ENCODE measurements at places on chromosomes 11 and 22. TPM values are rescaled to one million over a fixed set of nuclear protein-coding genes. Genes with fewer than 3 reads are reported as not detected.

OR5B21 gene
- total RNA-seq: not detected

GLB1L2 gene
- 5.9 TPM for total RNA-seq

KDM4E gene
- not detected for total RNA-seq

DNA sequence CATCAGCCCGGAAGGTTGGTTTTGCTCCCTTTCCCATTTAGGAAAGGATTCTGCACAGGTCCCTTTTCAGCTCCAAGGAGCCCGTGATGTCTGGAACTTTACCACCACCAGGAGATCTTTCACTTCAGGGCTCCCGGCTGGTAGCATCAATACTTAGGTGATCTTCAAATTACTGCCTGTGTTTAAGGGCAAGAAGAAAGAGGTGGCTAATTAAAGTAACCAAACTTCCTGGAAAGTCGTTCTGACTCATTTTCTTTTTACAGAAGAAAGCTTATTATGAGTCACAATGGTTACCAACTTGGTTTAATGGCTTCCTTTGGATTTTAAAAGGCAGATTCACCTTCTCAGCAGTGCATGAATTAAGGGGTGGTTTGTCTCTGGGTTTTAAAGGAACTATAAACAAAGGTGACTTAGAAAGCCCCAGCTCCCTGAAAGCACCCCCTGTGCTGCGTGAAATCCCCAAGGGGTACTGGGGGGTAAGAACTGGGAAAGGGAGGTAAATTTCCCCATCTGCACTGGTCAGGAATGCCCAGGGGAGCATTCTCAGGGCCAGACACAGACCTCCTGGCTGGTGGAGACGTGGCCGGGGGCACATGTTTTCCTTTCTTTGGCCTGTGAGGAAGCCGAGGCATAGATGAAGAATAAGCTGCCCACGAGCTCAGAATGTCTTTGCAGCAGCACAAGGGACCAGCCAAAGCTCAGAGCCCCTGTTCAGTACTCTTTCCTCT, 8.8 kb downstream of the POU2F3 start:
- no peaks in the 10 kb centered on the region for H3K27me3 ChIP-seq
- no peaks in the 10 kb centered on the region for H3K4me1 ChIP-seq
- H3K27ac ChIP-seq: no peak overlapping the region
- no peaks in the 10 kb centered on the region for H3K36me3 ChIP-seq

DNA sequence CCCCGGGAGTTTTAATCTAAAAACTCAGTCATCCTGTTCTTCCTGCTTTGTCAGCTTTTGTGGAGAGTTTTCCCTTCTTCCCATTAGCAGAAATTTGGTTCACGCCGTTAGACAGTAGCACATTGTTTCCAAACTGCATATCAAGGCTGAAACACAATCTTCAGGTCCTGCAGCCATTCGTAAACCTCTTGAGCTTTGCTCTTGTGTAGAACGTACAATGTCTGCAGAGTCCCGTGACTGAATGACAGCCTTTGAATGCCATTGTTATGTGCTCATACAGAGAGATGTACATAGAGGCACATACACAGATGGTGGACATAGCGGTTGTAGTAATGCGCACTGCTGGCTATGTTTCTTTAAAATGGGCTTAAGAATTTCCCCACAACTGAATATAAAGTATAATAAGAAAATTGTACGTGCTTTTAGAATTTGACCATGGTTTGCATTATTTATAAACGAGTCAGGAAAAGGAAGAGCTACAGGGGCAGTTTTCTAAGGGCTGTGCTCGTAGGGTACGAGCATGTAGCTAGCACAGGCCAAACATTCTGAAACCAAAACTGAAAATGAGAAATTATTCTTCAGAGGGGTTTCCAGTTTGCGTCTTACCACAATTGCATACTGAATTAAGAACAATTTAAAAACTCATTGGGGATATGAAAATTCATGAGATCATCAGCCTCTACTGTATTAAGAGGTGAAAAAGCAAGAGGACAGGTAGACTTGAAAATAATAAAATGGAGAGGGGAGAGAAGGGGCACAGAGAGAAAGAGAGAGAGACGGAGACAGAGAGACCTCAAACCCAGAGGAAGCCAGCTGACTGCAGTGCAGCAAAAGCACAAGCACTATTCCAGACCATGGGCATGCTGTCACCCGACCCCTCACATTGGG, 310.1 kb downstream of the CADM1 start:
- H3K4me1 ChIP-seq: no peaks in the 10 kb centered on the region
- no peak overlapping the region for H3K27ac ChIP-seq
- no peak overlapping the region for H3K4me3 ChIP-seq

GRCh38 chr22:42375982-42376381, 56.2 kb downstream of the NFAM1 start:
- no peak for DNase-seq
- no peak overlapping the region for H3K4me3 ChIP-seq
- no peaks in the 10 kb centered on the region for H3K4me1 ChIP-seq

- H3K27ac ChIP-seq: no peak overlapping the region
- DNase-seq: peak; percentile 30
- no peaks in the 10 kb centered on the region for H3K4me1 ChIP-seq
- no peaks in the 10 kb centered on the region for H3K36me3 ChIP-seq
- H3K27me3 ChIP-seq: no peaks in the 10 kb centered on the region
Measured at GRCh38 chr11:112355726-112356125, 95.1 kb upstream of the PLET1 start.

DNA sequence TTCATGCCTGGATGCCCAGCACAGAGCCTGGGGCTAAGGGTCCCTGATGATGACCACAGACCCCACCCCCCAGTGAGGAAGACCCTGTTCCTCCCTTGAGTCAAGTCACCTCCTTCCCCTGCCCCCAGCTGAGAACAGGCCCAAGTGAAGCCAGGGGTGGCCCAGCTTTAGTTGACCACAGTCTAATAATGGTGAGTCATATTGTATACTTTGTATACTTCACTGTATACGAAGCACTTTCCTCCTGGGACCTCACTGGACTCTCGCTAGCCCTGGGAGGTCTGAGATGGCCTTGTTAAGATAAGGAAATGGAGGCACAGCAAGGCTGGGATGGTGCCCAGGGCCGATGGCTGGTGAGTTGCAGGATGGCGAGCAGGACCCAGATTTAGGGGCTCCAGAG, 3.7 kb upstream of the FLRT1 start:
- no peak for DNase-seq
- H3K27ac ChIP-seq: no peak overlapping the region
- no peaks in the 10 kb centered on the region for H3K36me3 ChIP-seq
- peaks cover 25% of the 10 kb centered on the region for H3K4me1 ChIP-seq

- H3K4me3 ChIP-seq: no peak overlapping the region
- H3K27ac ChIP-seq: peak overlapping the region; percentile 62
- peaks cover 56% of the 10 kb centered on the region for H3K4me1 ChIP-seq
- H3K36me3 ChIP-seq: no peaks in the 10 kb centered on the region
- DNase-seq: peak; percentile 76
- H3K27me3 ChIP-seq: no peaks in the 10 kb centered on the region
Measured at GRCh38 chr11:130653838-130654636, 205.6 kb downstream of the ADAMTS15 start.

- peaks cover 6% of the 10 kb centered on the region for H3K36me3 ChIP-seq
- H3K27ac ChIP-seq: no peak overlapping the region
Measured at GRCh38 chr11:73117071-73117470, 25.0 kb downstream of the FCHSD2 start.

GRCh38 chr11:47087801-47088200, 88.9 kb downstream of the ARFGAP2 start:
- H3K27me3 ChIP-seq: no peaks in the 10 kb centered on the region
- H3K4me1 ChIP-seq: no peaks in the 10 kb centered on the region
- no peak overlapping the region for H3K27ac ChIP-seq
- H3K36me3 ChIP-seq: no peaks in the 10 kb centered on the region
- no peak overlapping the region for H3K4me3 ChIP-seq

All from stomach (tissue), 19 donors.